Mammary epithelial cell (primary cell): ENCODE measurements at places on chromosomes 4 and X. TPM values are rescaled to one million over a fixed set of nuclear protein-coding genes. Genes with fewer than 3 reads are reported as not detected.

- peak; percentile 11 for DNase-seq
These were observed 28.8 kb downstream of the RPS6KA3 start for GRCh38 chrX:20237864-20238263.

GRCh38 chrX:11759172-11759460 is 1.1 kb downstream of the MSL3 start:
- DNase-seq, result no peak

DNA sequence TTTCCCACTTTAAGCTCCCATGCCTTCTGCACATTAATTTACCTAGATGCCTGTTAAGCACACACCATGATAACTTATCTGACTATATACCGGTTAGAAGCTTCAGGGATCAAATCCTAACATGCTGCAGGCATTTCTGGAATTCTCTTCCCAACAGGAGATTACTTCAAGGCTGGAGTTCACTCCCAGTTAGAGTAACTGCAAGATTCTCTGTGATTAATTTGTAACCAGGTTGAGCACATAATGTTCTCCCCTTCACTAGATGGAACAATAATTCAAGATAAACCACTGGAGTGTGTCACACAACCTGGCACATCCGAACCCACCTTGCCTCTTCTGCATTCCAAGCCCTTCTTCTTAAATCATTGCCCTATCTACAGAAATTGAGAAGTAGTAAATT is 11.8 kb upstream of the UGT2A3 start:
- DNase-seq, result no peak

DNA sequence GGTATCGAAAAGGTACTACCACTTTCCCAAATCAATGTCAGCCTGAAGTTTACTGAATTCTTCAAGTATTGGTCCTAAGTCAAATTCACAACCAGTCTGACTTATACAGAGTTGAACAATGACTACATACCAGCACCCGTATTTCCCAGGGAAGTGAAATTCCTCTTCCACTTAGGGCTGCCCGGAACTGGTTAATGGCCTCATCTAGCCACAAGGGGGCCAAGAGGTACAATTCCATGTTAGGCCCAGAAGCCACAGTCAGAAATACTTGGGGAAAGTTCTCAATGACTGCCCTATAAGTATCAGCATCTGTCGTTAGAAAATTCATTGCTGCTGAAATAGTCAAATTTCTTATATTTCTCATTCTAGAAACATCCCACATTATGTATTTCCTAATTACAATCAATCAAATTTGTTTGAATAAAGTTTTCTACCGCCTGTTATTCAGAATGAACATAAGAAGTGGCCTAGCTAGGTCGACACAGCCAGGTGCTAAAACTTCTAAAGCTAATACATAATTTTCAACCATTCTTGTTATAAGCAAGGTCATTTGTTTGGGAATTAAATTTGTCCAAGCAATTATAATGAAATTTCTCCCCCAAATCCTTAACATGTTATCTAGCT is 5.6 kb upstream of the PCDH7 start:
- DNase-seq, result peak; percentile 38

- DNase-seq, result no peak
These were observed 23.5 kb downstream of the IL1RAPL1 start for GRCh38 chrX:28610746-28611145.

Gene LPAR4
- not detected in 2 replicates for total RNA-seq

Gene NAP1L2
- 5.7 TPM for total RNA-seq

Gene LARP7
- total RNA-seq, result 29.5 and 34.9 TPM in 2 replicates
